ENCODE measurements at places on chromosomes 1 and 21. TPM values are rescaled to one million over a fixed set of nuclear protein-coding genes. Genes with fewer than 3 reads are reported as not detected.

The PRPF38B gene
- total RNA-seq: 13.9 TPM

The PIK3R3 gene
- total RNA-seq: 3.8 TPM

The SPRR2A gene
- not detected for total RNA-seq

The ATP1A4 gene
- total RNA-seq: not detected

The LRRC53 gene
- total RNA-seq: not detected
